Left ventricle myocardium superior (tissue), 1 donor: ENCODE measurements at places on chromosomes 3 and 15. TPM values are rescaled to one million over a fixed set of nuclear protein-coding genes. Genes with fewer than 3 reads are reported as not detected.

Gene TTLL13
- total RNA-seq = 0.20 TPM

Gene EFCC1
- 3.0 TPM for total RNA-seq

Gene GPR87
- total RNA-seq = not detected

Gene GOLGA8K
- 0.74 TPM for total RNA-seq

Gene POLR2H
- total RNA-seq = 26.0 TPM

Gene KIF15
- 1.1 TPM for total RNA-seq

Gene LRRIQ4
- not detected for total RNA-seq

Gene POLQ
- total RNA-seq = 0.79 TPM

Gene RLBP1
- not detected for total RNA-seq

Gene MLF1
- total RNA-seq = 234 TPM

Gene CIDEC
- total RNA-seq = 2.5 TPM

Gene DZIP1L
- 5.7 TPM for total RNA-seq

Gene REC114
- 0.84 TPM for total RNA-seq

Gene CATSPER2
- 0.82 TPM for total RNA-seq

Gene RPP25
- 2.3 TPM for total RNA-seq

Gene PLS1
- 1.8 TPM for total RNA-seq

Gene MUC13
- total RNA-seq = not detected

Gene SYNPR
- total RNA-seq = not detected

Gene SSR3
- total RNA-seq = 223 TPM

Gene IMPG2
- 0.20 TPM for total RNA-seq

Gene BMF
- total RNA-seq = 3.2 TPM

Gene GATA2
- 8.0 TPM for total RNA-seq

Gene PBRM1
- 55.0 TPM for total RNA-seq

Gene GOLGA6D
- not detected for total RNA-seq

Gene SCAMP5
- total RNA-seq = 2.8 TPM

Gene CACNA2D3
- 26.9 TPM for total RNA-seq

Gene SPATA12
- not detected for total RNA-seq

Gene HAPLN3
- total RNA-seq = 2.0 TPM

Gene EPHA3
- total RNA-seq = 1.9 TPM

Gene LYZL4
- total RNA-seq = not detected

Gene PYGO1
- 7.8 TPM for total RNA-seq

Gene TNFSF10
- total RNA-seq = 18.8 TPM

Gene CHRNA7
- 0.55 TPM for total RNA-seq

Gene CHRFAM7A
- 1.3 TPM for total RNA-seq

Gene CASR
- total RNA-seq = not detected

Gene PLSCR5
- not detected for total RNA-seq

Gene TMEM202
- not detected for total RNA-seq

Gene NR1I2
- 0.12 TPM for total RNA-seq

Gene TRH
- not detected for total RNA-seq
